ENCODE measurements at places on chromosomes 12 and 14.
A peak's percentile ranks its signal among the peaks of the same experiment; 100 is the strongest.

GRCh38 chr14:54639611-54640010, 72.7 kb downstream of the SAMD4A start:
- no peak for DNase-seq

GRCh38 chr12:9163392-9163791, 44.8 kb downstream of the PZP start:
- no peak for DNase-seq

GRCh38 chr12:62604373-62604772, 137.7 kb downstream of the MON2 start:
- peak; percentile 30 for DNase-seq

DNA sequence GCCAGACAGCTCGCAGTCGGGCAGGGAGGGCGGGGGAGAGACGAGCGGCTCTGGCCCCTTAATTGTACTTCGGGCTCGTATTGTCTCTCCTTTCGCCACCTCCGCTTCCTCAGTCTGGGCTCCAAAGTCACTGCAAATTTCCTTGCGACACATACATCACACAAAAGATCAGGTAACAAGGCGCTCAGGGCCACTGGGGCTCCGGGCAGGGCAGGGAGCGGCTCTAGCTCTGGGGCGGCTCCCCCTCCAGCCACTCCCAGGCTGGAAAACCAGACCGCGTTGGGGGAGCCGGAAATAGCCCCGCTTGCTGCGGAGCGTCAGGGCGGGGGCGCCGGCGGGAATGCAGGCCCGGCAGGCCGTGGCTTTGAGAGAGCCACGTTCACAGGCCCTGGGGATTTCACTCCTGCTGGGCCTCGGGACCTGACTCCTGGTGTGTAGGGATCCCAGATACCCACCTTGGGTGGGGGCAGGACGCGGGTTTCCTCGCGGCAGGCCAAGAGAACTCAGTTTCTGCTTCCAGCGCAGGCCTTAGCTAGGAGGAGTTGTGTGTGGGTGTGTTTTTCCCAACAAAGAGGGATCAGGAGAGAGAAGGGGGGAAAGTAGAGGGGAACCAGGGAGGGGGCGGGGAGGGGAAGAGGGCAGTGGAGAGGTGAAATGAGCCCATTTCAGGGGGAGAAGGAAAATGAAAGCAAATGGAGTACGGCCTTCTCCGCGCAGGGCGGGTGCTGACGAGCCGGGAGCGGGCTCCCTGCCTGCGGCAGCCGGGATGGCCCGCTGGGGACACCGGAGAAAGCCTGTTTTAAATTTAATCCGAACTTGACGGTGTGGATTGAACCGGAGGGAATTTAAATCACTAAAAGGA, 4.4 kb upstream of the HOXC9 start:
- DNase-seq, result no peak

DNA sequence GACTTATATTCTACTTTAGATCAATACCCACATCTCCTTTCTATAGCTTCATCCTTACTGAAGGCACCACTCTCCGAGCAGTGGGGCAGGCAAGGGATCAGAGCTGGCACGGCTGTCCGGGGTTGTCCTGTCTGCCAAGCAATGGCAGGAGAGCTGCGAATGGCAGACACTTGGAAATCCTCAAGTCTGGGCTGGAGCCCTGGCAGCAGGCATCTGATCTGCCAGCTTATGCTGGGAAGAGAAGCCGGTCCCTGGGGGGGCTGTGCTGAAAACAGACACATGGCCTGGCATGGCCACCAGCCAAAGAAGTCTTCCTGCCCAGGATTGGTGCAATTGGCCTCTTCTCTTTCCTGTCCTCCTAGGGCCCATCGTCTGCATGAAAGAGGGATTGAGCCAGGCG, 280.2 kb upstream of the PWP1 start:
- DNase-seq, result no peak

- no peak for DNase-seq
Measured at GRCh38 chr12:127570793-127571360, 696.1 kb upstream of the TMEM132C start.

DNA sequence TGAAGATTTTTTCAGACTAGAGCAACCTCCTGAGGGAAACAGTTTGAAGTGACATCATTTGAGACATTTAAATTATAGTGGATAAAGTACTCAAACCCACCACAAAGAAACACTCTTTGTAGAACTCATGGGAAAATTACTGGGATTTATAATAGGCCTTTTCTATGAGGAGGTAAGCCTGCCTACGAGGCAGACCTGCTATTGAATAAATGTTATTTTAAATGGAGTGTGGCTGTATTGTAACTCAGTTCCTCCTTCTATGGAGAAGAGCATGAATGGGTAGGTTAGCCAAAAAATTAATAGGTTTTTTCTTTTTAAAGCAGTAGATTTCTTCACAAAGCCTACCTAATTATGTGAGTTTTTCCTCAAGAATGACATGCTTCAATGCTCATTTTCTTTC, 63.7 kb upstream of the PLEKHA5 start:
- no peak for DNase-seq

Data from spinal cord (tissue), 10 donors.